Stimulated activated CD8-positive, alpha-beta memory T cell treated with anti-CD3 and anti-CD28 coated beads, Interleukin-2, amount 100 ng/mL, for 1 hour (primary cell): ENCODE measurements at places on chromosomes 1 and 21.

- no peak for DNase-seq
These were observed 326.3 kb upstream of the PKN2 start for GRCh38 chr1:88357729-88358128.

GRCh38 chr1:151024540-151025146 is 11.7 kb upstream of the BNIPL start:
- peak; percentile 77 for DNase-seq

GRCh38 chr1:21289700-21290545 is at the start of gene ECE1:
Gene ECE1 (minus strand): TSS chr1:21290463. CDS start chr1:21290414, 49 bp downstream.
- DNase-seq, result no peak

- no peak for DNase-seq
These were observed 30.2 kb downstream of the DBT start for GRCh38 chr1:100219457-100219856.

GRCh38 chr1:203211812-203212211 is 17.7 kb downstream of the CHIT1 start:
- DNase-seq, result no peak

DNA sequence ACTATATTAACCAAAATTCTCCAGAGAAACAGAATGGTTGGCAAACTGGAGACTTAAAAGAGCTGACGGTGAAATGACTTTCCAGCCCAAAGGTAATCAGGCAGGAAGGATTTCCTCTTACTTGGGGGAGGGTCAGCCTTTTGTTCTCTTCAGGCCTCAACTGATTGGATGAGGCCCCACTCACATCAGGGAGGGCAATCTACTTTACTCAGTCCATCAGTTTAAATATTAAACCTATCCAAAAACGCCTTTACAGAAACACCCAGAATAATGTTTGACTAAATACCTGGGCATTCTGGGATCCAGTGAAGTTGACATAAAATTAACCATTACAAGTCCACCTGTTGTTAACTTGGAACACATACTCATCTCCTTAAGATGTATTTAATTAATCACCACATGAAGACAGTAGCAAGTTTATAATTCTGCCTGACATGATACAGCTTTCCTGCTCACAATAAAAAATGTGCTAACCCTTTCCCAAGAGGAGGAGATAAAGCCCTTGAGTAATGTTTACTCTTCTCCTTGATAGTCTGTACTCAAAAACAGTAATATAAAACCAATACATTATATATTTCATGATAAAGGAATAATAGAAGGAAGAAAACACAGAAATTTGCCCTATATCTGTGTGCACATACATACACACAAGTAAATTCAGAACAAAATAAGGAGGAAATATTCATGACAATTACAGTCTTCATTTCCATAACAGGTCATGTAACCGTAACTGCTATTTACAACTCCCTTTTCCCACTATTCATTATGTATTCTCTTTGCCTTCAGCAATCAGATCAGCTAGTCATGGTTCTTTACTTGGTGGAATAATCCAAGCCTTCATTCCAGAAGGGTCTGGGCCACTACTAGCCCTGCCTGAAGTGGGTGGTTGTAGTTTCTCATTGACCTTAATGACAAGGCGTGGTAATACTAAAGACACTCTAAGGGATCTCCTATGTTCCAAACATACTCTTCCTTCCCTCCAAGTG is 107.5 kb upstream of the RUNX1 start:
- no peak for DNase-seq

GRCh38 chr1:16143566-16144324 is 12.1 kb downstream of the EPHA2 start:
- no peak for DNase-seq

DNA sequence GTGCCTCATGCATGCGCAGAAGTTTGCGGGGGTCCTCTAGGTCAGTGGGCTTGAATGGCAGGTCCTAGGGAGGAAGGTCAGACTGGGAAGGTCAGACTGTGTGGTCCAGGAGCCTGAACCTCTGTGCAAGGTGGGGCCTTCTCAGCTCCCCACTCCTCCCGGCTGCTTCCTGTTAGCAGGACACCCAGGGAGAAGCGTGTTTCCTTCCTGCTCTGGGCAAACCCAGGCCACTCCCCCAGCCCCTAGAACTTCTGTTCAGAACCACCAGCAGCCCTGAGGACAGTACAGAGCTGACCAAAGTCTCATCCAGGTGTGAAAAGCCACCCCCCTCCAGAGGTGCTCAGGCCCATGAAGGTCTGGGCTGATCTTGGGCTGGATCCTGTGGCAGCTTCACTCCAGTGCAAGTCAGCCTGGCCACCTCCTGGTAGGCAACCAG is 29.9 kb downstream of the NAV1 start:
- DNase-seq, result no peak

DNA sequence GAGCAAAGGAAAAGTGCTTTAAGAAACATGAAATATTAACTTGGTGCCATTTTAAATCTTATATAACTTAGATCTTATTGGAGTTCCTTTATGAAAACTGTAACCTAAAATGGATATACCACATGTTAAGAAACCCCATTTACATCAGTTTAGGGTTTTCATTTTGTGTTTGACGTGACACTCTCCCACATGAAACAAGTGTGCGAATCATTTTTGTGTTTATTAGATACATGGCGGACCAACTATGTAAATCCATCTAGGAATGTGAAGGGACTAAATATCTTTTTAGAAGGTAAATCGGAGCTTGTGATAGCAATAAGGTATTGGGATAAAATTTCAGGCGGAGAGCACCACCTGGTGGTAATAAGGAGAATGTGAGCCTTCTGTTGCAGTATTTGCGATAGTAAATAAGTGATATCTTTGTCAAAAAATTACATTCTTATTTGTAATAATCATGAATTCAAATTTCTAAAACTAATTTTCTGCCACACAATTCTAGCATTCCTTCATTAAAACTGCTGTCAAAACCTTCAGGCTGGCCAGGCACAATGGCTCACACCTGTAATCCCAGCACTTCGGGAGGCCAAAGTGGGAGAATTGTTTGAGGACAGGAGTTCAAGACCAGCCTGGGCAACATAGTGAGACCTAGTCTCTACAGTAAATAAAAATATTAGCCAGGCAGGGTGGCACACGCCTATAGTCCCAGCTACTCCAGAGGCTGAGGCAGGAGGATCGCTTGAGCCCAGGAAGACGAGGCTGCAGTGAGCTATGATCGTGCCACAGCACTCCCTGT is 31.3 kb downstream of the SMAP2 start:
- DNase-seq, result no peak

- no peak for DNase-seq
These were observed 20.1 kb downstream of the FAAP20 start for GRCh38 chr1:2174348-2175054.

GRCh38 chr1:15538771-15539170 is 12.1 kb downstream of the DNAJC16 start:
- DNase-seq, result no peak

DNA sequence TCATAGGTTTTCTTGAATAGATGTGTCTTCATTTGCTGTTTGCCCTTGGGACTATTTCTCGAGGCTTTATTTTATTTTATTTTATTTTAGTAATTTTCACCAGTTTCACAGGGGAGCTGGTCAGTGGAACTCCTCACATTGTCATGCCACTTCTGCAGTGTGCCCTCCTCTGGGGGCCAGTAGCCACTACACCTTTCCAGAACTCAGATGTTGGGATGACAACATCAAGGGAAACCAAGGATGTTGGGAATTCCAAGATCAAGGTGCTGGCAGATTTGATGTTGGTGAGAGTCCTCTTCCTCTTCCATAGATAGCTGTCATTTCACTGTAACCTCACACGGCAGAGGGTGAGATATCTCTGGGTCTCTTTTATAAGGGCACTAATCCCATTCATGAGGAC is 35.5 kb downstream of the SLC26A9 start:
- no peak for DNase-seq

- no peak for DNase-seq
These were observed 122.2 kb upstream of the ADGRL4 start for GRCh38 chr1:79128722-79129121.

DNA sequence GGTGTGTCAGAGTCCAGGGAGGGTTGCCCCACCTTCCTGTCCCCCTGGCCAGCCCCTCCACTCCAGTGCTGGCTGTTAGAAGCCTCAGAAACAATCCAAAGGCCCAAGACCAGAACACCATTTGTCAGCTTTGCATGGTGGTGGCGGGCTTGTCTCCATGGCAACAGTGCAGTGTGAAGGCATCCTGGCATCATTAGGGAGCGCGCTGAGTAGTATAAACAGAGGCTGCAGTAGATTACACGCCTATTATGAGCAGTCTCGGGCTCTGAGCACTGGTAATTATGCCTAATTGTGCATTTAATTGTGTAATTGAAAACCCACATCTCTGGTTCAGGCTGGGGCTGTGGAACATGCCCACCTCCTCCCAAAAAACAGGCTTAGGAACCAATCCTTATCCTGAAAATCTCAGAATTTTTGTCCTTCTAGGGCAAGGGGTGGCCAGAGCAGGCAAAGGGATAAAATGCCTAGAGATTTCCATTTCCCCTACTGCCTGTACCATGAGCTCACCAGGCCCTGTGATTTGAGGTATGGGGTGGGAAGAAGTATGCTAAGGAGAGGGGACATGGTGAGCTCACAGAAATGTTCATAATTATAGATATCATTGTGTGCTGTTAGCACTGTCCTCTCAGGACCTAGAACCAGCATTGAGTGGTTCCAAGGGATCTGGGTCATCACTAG is 11.7 kb downstream of the NKAIN1 start:
- no peak for DNase-seq

DNA sequence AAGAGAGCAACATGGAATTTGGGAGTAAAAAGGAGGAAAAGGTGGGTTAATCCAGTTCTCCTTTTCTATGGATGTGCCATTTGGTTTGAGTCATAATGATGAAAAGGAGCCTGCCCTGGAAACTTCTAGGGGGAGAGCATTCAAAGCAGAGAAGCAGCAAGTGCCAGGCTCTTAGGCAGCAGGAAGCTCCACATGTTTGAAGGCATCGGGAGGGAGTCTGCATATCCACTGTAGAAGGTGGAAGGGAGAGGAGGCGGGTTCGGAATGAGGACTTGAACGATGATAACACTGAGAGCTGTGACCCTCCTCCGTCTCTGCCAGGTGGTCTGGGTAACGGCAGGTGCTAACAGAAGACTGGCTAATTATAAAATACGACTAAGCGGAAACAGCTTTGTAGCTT is 128.2 kb downstream of the RYR2 start:
- DNase-seq, result no peak

- DNase-seq, result peak; percentile 57
These were observed 70.8 kb upstream of the RHOU start for GRCh38 chr1:228664399-228664914.

GRCh38 chr1:43565600-43566360 is 35.1 kb downstream of the PTPRF start:
- no peak for DNase-seq

DNA sequence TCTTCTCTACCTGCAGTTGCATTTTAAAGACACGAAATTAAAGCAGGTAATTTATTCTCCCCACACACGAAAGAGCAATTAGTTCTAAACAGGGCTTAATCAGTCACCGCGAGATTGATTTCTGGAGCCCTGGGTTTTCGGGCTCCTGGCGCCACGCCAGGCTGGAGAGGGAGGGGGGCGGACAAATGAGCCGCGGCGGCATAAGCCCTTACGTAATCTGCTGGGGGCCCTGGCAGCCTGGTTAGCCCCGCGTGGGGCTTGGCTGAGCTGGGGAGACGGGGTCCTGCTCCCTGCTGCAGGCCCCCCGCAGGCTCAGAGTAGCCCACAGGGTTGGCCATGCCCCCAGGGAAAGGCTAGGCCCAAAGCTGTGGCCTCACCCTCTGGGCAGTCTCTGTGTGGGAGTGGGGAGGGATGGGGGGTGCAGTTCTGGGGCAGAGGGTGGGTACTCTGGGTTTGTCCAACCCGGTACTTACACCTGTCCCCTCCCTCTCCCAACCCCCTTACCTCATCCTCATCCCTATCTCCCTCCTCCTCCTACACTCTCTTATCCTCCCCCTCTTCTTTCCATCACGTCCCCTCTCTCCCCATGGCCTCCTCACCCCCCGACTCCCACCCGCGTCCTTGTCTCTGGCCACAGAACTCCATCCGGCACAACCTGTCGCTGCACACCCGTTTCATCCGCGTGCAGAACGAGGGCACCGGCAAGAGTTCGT is 19.9 kb downstream of the FOXO6 start:
- DNase-seq, result no peak

DNA sequence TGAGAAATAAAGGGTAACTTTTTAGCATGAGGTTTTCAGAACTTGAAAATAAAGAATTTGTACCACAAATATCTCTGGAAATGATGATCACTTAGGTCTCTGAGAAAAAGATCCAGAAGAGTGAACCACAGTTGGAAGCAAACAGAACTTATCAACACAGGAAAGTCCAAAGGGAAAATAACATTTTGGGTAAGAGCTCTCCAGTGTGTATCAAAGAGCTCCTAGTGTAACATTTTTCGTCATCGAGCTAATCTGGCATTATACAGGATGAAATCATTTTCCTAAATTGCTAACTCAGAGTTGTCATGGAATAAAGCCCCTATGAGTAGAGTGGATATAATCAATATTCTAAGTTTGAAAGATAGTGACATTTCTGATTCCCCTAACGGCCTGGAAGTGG is 104.0 kb downstream of the LMO4 start:
- no peak for DNase-seq

DNA sequence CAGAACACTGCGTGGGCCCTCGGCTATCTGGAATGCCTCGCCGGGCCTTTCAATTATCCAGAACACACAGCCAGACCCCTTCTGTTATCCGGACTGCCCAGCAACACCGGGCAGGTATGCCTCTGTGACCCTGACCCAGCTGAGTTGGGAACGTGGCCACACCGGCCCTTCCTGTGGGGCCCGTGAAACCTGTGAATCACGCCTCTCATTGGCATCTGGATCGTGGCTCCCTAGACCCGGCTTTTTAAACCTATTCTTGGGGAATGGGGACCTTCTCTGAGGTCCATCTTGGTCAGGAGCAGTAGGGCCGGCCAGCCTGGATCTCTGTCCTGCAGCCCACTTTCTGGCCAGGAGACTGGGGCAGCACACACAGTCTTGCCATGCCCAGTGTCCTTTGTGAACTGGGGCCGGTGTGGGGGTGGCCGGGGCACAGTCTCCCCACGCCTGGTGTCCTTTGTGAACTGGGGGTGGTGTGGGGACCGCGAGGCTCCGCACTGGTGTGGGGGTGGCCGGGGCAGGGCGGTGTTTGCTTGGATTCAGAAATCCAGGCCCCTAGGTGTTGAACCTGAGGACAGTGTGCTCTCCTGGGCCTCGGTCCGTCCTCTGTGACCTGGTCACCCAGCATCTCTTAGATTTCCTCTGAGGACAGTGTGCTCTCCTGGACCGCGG is 11.1 kb downstream of the COL18A1 start:
- DNase-seq, result no peak

DNA sequence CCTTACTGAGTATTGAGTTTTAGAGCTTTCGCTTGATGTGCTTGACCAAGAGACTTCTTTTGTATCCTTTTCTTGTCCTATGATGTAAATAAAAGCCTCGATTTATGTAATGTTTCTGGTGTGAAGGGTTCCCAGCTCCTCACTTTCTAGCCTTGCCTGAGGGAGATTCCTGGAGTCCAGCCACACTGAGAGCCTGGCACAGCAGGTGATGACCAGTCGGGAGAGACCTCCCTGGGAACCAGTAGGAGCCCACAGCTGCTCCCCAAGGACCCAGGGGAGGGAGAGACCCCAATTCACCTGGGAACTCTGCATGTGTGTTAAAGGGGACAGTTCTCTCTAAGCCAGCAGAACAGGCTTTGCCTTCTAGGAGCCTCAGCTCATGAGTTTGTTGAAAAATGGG is 8.9 kb downstream of the C1orf115 start:
- no peak for DNase-seq
